SK-MEL-5 (cell line): ENCODE measurements at places on chromosomes 6 and 20. TPM values are rescaled to one million over a fixed set of nuclear protein-coding genes. Genes with fewer than 3 reads are reported as not detected.

MICA gene
- total RNA-seq, result 71.5 and 77.4 TPM in 2 replicates

RIMS1 gene
- not detected in 2 replicates for total RNA-seq

SIRPB1 gene
- 0.98 and 1.8 TPM in 2 replicates for total RNA-seq

SUMO4 gene
- total RNA-seq, result 0.43 TPM in 1 of 2 replicates, not detected in the other

- no peak for DNase-seq
These were observed 504.4 kb upstream of the NOX3 start for GRCh38 chr6:155959898-155960495.

DNA sequence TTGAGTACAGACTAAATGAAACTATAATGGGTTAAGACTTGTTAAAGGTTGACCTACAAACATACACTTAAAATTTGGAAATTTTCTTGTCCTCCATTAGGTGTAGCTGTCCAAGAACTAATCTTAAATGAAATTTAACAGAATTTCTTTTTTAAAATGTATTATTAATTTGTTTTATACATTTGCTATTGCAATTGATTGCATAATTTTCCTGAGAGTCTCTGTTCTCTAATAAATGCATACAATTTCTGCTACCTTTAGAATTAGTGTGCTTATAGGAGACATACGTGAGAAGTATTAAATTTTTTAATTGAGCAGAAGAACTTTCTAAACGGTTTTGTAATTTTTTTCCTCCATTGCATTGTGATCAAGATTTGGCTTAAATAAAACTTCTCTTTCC, 1.5 kb downstream of the FAM135A start:
- no peak for DNase-seq

GRCh38 chr6:28758046-28758817, 165.6 kb downstream of the TRIM27 start:
- peak; percentile 93 for DNase-seq

GRCh38 chr6:110731196-110731595, 84.1 kb downstream of the CDK19 start:
- no peak for DNase-seq

DNA sequence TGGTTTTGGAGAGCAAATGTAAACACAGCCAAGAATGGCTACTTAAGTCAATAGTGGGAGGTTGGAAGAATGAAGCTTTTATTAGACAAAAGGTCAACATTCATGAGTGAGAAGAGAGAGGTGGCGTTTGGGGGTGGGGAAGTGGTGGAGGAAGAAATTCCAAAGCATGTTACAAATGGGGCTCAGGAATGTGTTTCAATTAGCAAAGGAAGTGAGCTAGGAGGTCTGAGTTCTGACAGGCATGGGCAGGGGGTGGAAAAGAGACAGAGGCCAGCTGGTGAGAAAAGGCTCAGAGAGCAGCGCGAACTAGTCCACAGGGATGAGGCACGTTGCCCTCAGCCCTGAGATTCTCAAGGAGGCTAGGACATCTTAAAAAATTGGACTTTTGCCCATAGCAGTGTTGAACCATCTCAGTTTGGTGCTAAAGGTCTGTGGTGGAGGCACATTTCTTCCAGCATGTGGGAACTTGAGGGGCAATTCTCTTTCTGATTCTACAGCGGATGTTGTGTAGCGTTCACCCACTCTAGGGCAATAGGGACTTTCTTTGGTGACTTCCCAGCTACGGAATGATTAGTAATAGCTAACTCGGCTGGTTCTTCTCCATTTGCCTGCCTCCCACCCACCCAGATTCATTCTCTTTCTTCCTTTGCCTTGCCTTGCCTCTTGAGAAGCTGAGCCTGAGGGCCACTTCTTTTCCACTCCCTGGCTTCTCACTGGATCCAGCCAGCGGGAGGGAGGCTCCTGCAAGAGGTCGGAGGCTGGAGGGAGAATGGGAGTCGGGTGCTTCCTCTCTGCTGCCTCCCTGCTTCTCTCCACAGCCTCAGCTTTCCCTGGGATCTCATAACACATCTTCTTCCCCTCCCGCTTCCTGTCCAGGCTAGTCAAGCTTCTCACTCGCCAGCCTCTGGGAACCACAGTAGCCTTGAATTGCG, 45.1 kb upstream of the NEDD9 start:
- peak; percentile 94 for DNase-seq

- DNase-seq, result no peak
These were observed 3.9 kb upstream of the SULF2 start for GRCh38 chr20:47789081-47789763.

DNA sequence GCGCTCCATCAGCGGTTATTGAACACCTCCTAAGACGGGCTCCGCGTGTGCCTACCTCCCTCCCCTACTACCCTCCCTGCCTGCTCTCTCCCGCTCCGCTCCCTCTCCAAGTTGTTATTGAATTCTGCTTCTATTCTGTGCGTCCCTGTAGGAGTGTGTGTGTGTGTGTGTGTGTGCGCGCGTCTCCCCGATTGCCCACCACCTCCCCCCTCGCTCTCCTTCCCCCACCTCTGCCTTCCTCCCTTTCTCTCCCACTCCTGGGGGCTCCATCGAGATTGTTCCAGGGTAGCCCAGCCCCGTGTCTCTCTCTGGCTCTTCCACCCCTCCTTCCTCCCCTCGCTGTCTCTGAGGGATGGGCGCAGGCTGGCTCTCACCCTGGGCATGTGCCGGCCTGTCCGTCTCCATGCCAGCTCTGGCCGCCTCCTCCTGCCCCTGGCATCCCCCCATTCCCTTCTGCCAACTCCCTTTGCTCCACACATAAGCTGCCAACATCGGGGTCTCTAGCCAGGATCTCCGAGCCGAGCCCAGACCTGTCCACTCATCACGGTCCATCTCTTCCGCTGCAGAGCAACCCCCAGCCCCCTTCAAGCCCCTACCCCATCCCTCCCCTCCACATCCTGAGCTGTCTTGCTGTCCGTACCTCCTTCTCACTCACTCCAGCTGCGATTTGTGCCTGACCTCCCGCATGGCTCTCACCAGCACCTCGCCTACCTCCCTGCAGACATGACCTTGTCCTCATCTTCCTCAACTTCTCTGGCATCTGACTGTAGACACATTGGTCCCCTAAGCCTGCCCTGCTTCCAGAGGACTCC, 68.5 kb downstream of the SRC start:
- DNase-seq, result no peak

GRCh38 chr6:149132336-149132735, 185.2 kb upstream of the TAB2 start:
- DNase-seq, result no peak
